ENCODE measurements at places on chromosomes 6 and 20.
A peak's percentile ranks its signal among the peaks of the same experiment; 100 is the strongest.

GRCh38 chr6:110528101-110528929, 51.9 kb upstream of the SLC22A16 start:
- DNase-seq = peak; percentile 66

GRCh38 chr20:64048402-64049044, 916 bp downstream of the SOX18 start:
- DNase-seq = no peak

GRCh38 chr6:148779142-148779562, 32.3 kb downstream of the UST start:
- no peak for DNase-seq

DNA sequence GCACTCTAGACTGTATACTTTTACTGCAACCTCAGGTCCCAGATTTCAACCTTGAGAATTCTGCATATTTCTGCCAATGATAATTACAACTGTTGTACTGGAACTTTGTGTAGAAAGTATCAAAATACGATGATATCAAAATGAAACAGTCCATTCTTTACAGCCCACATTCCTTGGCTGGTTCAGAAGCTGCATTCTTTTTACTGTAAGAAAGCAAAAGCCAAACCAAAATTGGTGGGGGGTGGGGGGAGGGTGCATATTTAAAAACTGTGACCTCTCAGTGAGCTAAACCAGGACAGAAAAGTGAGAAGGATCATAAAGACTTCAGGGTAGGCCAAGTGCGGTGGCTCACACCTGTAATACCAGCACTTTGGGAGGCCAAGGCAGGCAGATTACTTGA, 41.8 kb upstream of the UBR2 start:
- no peak for DNase-seq

DNA sequence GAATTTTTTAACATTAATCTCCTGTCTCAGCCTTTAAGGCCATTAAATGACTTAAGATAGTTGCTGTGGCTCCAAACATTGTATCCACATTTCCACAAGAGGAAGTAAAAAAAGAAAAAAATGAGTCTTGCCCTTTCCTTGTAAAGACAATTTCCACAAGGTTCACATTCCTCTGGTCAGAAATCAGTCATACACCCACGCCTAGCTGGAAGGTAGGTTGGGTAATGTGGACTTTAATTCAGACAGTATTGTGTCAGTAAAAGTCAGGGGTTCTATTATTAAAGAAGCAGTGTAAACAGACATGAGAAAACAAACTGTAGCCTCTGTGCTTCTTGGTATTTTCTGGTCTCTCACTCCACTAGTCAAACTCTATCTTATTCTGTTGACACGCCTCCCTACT, 682.0 kb downstream of the GRIK2 start:
- DNase-seq = no peak
